Jurkat, Clone E6-1 (cell line): ENCODE measurements at places on chromosomes 2 and 18.

DNA sequence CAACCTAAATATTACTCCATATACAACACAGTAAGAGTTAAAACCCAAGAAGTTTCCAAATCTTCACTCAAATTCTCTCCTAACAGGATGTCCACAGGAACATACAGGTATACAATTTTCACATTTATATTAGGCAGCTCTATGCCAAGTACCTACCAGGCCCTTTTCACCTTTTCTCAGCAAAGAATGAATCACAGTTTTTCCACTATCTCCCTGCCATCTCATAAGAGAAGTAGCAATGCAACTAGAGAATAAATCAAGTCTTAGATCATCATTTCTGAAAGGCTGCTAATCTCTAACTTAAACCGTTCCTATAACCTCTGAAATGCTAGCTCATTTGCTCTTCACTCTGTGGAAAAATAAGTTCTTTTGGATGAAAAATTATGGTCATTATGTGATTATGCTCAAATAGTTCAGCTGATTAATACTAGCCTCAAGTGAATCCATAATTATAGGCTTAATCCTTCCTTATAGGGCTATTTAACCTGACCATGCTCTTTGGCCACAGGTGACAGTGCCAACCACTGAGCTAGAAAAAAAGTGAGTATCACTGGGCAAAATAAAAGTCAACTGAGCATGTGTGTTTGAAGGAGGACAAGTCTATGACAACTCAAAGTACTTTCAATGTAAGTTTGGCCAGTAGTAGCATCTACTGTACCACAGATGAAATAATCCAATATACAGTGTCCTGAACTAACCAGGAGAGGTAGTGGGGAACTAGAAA is 79.7 kb downstream of the COBLL1 start:
- no peak for DNase-seq

DNA sequence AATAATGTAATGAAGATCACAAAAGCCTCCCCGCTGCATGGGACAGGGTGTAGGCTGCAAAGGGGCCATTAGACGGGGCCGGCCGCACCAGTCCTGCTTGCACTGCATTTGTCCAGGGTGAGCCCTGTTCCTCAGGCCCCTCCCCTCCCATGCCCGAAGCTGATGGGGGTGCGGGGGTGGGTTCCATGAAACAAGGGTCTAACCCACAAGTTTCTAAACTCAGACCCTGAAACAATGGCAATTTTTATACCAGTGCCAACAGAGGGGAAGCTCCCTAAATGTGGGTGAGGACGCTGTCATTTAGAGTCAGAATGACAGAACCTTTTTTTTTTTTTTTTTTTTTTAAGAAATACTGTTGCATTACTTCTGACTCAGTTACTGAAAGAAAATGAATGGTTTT is 39.7 kb downstream of the HS6ST1 start:
- no peak for DNase-seq

GRCh38 chr2:941871-942270 is 8.8 kb upstream of the SNTG2 start:
- no peak for DNase-seq

GRCh38 chr2:112629823-112630222 is 15.9 kb upstream of the SLC20A1 start:
- DNase-seq: no peak

DNA sequence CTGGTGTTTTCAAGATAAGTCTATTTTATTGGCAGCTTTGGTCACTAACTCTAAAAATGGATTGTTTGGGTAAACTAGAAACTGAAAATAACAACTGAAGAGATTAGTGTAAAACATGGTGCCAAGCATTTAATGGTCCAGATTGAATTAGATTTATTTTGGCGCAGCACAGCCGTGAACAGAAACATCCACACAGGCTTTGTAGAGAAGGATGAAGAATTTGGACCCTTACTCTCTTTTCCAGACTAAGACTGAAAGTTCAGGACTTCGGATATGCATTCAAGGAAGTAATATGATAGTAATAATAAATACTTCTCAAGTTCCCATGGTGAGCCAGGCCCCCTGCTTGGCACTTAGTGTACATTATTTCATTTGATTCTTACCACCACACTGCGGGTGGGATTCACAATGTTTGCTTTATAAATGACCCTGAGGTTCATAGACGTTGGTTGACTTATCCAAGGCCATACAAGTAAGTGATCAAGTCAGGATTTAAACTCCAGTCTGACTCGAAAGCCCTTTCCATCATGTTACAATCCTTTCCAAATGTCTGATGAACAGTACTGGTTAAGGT is 54.2 kb upstream of the ITGB6 start:
- no peak for DNase-seq

DNA sequence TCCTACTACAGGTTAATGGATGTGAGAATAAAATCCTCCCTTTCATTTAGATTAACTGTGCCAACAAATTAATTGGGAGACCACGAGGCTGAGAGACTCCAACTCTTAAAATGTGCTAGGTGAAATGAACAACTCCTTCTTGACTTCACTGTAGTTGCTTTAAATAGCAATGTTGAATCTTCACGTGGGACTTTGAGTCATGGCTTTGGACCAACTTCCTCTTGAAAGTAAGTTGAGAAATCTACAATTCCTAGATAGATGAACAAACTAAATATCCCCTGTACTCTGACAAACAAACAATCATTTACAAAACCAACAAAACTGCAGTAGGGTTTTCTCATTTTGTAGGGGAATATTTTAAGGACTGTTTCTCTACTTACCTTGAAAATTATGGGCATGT is 291.9 kb upstream of the SPRED2 start:
- DNase-seq: no peak

- no peak for DNase-seq
These were observed 105.0 kb downstream of the PLEKHM3 start for GRCh38 chr2:207920321-207920720.

GRCh38 chr18:35817604-35818352 is 154.7 kb upstream of the RMP24 start:
- DNase-seq: no peak

DNA sequence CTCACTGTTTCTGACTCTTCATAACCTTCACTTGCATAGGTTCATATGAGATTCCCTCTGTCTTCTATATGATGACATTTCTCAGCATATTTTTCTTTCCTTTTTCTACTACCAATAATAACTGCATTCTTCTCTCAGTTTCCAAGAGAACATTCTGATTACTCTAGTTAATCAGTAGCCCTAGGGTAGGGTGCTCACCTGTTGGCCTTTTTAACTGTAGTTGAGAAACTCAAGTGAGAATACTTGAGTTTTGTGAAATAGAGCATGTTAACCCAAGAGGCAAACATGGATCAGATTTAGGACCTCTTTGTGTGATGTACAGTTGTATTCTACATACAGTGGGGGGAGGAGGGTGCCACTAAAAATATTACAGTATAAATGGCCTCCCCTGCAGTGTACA is 308.0 kb downstream of the CMPK2 start:
- DNase-seq: no peak
